BE2C (cell line): ENCODE measurements at places on chromosomes 4 and X.

DNA sequence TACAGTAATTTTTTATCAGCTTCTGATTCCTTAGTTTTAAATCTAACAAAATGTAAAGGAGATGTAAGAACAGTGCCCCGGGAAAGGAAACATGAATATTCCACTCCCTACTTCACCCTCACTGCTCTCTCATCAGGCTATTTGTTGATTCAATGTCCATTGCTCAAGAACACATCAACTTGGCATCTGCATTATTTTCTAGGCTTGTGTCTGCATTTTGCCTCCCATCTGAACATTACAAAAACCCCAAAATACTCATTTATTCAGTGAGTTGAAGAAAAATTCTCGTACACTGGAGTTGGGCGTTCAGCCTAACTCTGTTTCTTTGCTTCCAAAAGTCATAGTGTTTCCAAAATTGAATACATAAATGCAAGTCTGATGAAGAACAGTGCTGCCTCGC, 25.6 kb downstream of the ARHGAP6 start:
- DNase-seq, result no peak

DNA sequence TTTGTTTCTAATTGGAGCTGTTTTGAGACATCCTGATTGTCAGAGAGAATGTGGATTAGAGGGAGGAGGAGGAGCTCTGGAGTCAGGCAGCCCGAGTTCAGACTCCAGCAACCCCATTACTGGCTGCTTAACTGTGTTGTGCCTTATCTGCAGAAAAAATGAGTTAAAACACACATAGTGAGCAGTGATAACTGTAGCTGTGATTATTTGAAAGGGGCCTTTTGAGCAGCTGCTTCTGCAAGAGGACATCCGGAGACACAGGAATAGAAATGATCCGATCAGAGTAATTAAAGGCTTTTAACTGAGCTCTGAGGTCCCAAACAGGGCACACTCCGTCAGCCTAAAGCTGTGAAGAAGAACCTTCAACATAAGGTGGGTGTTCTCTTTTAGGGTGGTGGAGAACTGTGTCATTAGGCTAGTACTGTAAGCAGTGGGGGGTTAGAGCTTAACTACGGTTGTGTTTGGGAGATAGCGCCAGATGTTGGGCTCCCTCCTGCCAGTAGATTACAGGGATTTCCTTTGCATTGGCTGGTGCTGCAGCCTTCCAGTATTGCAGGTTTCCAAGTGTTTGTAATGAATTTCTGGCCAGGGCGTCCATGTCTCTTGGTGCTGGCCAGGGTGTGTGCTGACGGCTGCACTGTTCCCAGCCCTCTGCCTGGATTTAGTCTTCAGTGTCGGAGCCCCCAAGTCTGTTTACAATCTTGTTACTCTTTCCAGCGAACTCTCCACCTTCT, 24.3 kb downstream of the ADD1 start:
- peak; percentile 36 for DNase-seq

- no peak for DNase-seq
Measured at GRCh38 chr4:101307899-101308298, 39.4 kb downstream of the PPP3CA start.

- no peak for DNase-seq
Measured at GRCh38 chr4:19348746-19349145, 903.0 kb upstream of the SLIT2 start.

GRCh38 chrX:40170830-40171512, 73.2 kb upstream of the BCOR start:
- no peak for DNase-seq

DNA sequence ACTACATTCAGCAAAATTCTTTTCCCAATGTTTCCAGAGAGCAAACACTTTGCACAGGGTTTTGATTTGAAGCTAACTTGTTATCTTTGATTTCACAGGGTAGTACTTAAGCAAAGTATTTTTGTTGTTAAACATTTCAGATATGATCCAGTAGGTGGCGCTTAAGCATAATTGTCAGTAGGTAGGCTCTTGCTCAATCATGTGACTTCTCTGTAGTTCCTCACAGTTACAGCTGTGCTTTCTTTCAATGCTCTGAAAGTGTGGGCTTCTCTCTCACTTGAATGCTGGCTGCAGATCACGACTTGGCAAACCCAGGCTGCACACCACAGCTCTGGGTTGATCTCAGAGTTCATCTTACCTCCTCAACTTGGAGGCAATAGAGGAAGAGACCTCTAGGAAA, 1016.5 kb downstream of the SH3BGRL start:
- no peak for DNase-seq
